ENCODE measurements at places on chromosomes 12 and 14. TPM values are rescaled to one million over a fixed set of nuclear protein-coding genes. Genes with fewer than 3 reads are reported as not detected.
A peak's percentile ranks its signal among the peaks of the same experiment; 100 is the strongest.

The STXBP6 gene
- 7.4 TPM for total RNA-seq

DNA sequence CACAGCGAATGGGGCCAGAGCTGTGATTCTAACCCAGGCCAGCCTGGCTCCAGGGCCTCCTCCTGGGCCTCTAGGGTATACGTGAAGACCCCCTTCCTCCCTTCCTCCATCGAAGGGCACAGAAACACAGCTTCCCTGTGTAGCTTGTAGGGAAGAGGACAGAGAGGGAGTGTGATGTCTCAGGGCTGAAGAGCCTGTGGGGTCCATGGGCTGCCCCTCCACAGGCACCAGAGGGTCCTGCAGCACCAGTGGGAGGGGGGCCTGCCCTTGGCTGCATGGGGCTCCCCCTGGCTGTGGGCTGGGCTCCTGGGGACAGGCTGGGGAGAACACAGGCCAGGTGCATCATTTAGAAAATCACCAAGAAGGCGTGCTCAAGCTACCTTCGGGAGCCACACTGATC, 178.5 kb downstream of the CALM1 start:
- H3K4me3 ChIP-seq: no peak overlapping the region
- no peak for DNase-seq
- H3K4me1 ChIP-seq: no peaks in the 10 kb centered on the region
- H3K36me3 ChIP-seq: no peaks in the 10 kb centered on the region

DNA sequence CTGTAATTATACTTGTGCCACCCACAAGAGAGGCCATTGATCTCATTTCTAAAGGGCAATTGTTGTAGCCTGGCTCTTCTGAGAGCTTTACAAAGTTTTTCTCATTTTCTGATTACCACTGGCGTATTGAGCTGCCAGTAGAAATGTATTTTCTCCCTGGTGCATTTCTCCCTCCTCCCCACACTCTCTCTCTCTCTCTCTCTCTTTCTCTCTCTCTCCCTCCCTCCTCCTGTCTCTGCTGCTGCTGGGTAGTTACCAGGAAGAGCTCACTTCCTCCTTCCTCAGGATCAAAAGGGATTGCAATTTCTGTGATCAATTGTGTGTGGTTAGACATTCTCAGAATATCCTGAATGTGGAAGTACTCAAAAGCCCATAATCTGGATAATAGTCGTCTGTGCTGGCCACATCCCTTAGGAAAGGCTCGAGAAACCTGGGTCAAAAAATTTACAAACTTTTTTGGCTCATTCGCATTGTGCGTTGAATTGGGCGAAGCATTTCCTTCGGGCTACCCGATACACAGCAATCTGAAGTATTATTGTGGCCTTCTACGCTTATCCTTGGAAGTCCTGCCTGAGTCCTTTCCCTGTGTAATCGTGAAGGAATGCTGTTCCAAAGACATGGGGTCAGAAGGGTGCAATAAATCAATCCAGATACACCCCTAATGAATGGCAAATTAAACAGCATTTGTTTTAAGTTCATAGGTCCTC, 254.8 kb downstream of the MSRB3 start:
- H3K27ac ChIP-seq: no peak overlapping the region
- no peak overlapping the region for H3K4me3 ChIP-seq
- no peaks in the 10 kb centered on the region for H3K27me3 ChIP-seq
- DNase-seq: no peak

GRCh38 chr14:91693346-91693745, 38.5 kb downstream of the CATSPERB start:
- no peak for DNase-seq
- no peaks in the 10 kb centered on the region for H3K36me3 ChIP-seq
- no peak overlapping the region for H3K27ac ChIP-seq

The TDRD9 gene
- total RNA-seq: 0.79 TPM

GRCh38 chr14:100712490-100712889, 14.2 kb upstream of the DLK1 start:
- peaks cover 11% of the 10 kb centered on the region for H3K4me1 ChIP-seq
- peaks cover 19% of the 10 kb centered on the region for H3K27me3 ChIP-seq
- peak; percentile 11 for DNase-seq
- no peak overlapping the region for H3K27ac ChIP-seq
- no peaks in the 10 kb centered on the region for H3K36me3 ChIP-seq
- H3K4me3 ChIP-seq: no peak overlapping the region

- peak; percentile 49 for DNase-seq
- H3K27ac ChIP-seq: peak overlapping the region; percentile 98
These were observed 718 bp downstream of the CCDC92 start for GRCh38 chr12:123971770-123972456.

The TEX52 gene
- not detected for total RNA-seq

- no peak overlapping the region for H3K4me3 ChIP-seq
- no peaks in the 10 kb centered on the region for H3K4me1 ChIP-seq
- DNase-seq: no peak
- peaks cover 4% of the 10 kb centered on the region for H3K27me3 ChIP-seq
- no peak overlapping the region for H3K27ac ChIP-seq
- no peaks in the 10 kb centered on the region for H3K36me3 ChIP-seq
These were observed 153.1 kb downstream of the HMGA2 start for GRCh38 chr12:65977384-65977783.

The FAM90A1 gene
- total RNA-seq: not detected

The DTD2 gene
- 28.4 TPM for total RNA-seq

The TMEM132D gene
- not detected for total RNA-seq

DNA sequence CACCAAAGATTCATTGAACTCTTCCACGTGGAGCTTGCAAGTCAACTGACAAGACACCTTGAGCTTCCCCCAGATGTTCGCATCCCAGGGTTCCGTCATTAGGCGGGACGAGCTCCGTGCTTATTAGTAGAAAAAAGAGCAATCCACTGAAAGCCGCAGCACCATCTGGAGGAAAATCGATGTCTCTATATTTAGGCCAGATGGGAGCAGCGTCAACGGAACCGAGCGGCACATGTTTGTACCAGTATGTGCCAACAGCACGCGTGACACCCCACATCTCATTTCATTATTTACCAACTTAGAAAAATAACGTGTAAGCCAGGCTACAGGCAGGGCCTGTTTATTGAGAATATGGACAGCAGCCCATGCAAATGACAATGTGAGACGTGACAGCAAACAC, 45.8 kb upstream of the TMEM132D start:
- no peak overlapping the region for H3K4me3 ChIP-seq
- no peaks in the 10 kb centered on the region for H3K36me3 ChIP-seq
- H3K4me1 ChIP-seq: no peaks in the 10 kb centered on the region
- H3K27me3 ChIP-seq: no peaks in the 10 kb centered on the region
- DNase-seq: no peak

The CBLN3 gene
- 1.6 TPM for total RNA-seq

DNA sequence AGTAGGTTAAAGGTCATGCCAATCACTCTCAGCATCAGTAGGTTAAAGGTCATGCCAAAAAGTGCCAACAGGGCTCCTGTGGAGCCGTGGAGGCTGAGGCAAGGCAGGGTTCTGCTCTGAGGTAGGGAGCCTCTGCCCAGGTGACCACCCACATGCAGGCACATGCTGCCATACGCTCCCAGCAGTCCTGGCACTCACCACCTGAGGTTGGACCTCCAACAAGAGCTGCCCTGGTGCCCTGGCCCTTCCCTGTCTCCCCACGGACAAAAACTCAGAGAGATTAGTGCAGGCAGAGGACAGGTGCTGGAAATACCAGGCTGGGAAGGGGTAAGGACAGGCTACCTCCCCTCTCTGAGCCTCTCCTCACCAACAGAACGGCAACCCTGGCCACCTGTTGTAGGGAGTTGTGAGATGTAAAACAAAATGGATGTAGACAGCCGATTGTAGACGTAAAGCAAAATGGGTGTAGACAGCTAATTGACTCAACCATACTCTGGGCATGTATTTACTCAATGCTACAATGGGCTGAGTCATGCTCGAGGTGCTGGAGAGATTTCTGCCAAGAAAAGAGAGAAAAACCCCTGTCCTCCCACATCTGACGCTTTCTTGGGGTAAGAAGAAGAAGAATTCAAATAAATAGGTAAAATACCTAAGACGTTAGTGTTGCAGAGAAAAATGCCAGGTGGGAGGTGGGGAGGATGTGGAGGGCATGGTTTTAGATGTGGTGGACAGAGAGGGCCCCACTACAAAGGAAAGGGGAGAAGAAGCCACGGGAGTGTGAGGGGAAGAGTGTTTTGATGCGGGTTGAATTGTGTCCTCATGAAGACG, 32.4 kb downstream of the LTBP2 start:
- no peak for DNase-seq
- H3K36me3 ChIP-seq: no peaks in the 10 kb centered on the region
- no peak overlapping the region for H3K27ac ChIP-seq
- H3K4me1 ChIP-seq: no peaks in the 10 kb centered on the region
- no peaks in the 10 kb centered on the region for H3K27me3 ChIP-seq

DNA sequence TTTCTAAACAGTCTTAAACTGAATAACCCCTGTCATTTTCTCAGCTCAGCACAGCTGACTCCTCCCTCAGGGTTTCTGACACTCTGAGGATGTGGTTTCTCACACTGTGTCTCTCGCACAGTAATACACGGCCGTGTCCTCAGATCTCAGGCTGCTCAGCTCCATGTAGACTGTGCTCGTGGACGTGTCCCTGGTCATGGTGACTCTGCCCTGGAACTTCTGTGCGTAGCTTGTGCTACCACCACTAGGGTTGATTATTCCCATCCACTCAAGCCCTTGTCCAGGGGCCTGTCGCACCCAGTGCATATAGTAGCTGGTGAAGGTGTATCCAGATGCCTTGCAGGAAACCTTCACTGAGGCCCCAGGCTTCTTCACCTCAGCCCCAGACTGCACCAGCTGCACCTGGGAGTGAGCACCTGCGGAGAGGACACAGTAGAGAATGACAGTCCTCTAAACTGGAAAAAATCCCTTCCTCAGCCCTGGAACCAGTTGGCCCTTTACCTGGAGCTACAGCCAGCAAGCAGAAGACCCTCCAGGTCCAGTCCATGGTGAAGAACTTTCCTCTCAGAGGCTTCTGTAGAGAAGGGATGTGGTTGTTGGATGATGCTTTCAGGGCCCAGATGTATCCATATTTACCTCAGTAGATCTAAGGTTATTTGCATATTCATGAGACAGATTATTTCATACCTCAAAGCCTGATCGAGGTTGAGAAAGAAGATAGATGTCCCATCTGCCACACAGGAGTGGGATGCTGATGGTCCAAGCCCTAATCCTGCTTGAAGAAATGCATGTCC, 984.8 kb downstream of the TMEM121 start:
- H3K4me1 ChIP-seq: no peaks in the 10 kb centered on the region
- DNase-seq: peak; percentile 24
- no peaks in the 10 kb centered on the region for H3K36me3 ChIP-seq
- H3K4me3 ChIP-seq: no peak overlapping the region

The ANO4 gene
- not detected for total RNA-seq

DNA sequence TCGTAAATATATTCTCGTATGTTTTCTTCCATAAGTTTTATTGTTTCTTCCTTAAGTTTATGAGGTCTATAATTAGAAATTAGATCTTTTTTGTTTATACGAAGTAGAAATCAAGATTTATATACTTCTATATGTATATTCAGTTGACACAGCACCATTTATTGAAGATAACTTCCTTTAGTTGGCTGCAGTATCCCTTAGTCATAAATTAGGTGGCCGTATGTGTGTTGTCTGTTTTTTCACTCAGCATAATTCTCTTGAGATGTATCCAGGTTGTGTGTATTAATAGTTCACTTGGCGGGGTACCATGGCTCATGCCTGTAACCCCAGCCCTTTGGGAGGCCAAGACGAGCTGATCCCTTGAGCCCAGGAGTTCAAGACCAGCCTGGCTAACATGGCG, 40.5 kb downstream of the CFAP54 start:
- no peaks in the 10 kb centered on the region for H3K27me3 ChIP-seq
- H3K27ac ChIP-seq: no peak overlapping the region
- H3K36me3 ChIP-seq: no peaks in the 10 kb centered on the region
- no peak overlapping the region for H3K4me3 ChIP-seq
- DNase-seq: no peak
- H3K4me1 ChIP-seq: no peaks in the 10 kb centered on the region

The PLEKHD1 gene
- total RNA-seq: not detected

The KRT81 gene
- total RNA-seq: not detected

The KCNH3 gene
- 0.32 TPM for total RNA-seq

GRCh38 chr12:123494124-123494851, 36.3 kb downstream of the SNRNP35 start:
- no peak overlapping the region for H3K27ac ChIP-seq
- H3K4me1 ChIP-seq: no peaks in the 10 kb centered on the region
- DNase-seq: no peak
- H3K27me3 ChIP-seq: no peaks in the 10 kb centered on the region
- no peaks in the 10 kb centered on the region for H3K36me3 ChIP-seq
- H3K4me3 ChIP-seq: no peak overlapping the region

The BDKRB2 gene
- 18.1 TPM for total RNA-seq

GRCh38 chr14:86782092-86782580, 1210.8 kb downstream of the GALC start:
- H3K36me3 ChIP-seq: no peaks in the 10 kb centered on the region
- H3K27ac ChIP-seq: no peak overlapping the region
- no peaks in the 10 kb centered on the region for H3K4me1 ChIP-seq

DNA sequence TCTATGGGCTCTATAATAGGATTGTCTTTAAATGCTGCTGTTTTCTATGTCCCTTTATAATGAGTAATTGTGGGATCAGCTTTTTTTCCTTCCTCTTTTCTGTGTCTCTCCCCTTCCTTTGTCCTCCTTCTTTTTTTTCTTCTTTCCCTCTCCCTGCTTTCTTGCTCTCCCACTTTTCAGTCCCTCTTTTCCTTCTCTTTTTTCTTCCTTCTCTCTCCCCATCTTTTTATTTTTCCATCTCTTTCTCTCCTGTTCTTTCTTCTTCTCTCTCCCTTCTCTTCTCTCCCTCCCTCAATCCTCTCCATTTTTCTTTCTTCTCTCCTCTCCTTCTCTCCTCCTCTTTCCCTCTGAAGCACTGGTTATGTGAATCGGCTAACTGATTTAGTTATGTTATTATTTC, 62.5 kb upstream of the RD3L start:
- H3K4me3 ChIP-seq: no peak overlapping the region
- no peak for DNase-seq
- H3K27ac ChIP-seq: no peak overlapping the region

The SLC8A3 gene
- total RNA-seq: 0.32 TPM

DNA sequence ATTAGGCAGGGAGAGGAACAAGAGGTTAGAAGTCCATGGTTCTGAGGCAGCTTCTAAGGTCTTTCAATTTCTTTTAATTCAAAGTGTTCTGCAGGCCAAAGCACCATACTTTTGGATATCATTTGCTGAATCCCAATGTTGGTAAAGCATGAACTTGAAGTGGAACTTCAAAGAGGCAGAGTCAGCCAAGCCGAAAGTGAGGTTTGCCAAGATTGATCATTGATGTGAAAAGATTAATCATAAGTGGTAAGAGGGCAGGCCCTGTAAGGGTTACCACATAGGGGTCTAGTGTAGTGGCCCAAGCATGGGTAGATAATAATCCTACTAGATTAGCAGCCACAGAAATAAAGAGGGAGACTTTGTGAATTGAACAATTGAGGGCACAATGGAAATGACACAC, 191.7 kb upstream of the DIO2 start:
- no peaks in the 10 kb centered on the region for H3K27me3 ChIP-seq
- no peak overlapping the region for H3K4me3 ChIP-seq
- H3K36me3 ChIP-seq: no peaks in the 10 kb centered on the region
- no peak for DNase-seq

The HELB gene
- total RNA-seq: 17.2 TPM

Measured in transverse colon (tissue), 4 donors.